ENCODE measurements at places on chromosomes 6 and 20.

DNA sequence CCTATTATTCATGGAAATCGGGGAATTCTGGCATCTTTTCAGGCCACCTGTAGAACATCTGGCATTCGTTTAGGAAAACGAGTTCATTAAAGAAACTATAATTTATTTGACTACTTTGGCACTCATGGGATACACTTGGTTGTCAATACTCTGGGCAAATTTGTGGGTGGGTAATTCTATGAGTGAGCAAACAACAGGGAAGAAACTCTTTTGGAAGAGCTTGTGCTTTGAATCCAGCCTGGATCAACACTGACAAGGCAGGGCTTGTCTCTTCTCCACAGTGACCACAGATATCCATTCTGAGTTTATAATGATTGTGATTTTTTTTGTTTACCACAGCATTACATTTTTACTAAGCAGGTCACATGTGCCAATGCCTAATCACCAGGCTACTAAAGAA is 394.7 kb downstream of the THBS2 start:
- no peak for DNase-seq

DNA sequence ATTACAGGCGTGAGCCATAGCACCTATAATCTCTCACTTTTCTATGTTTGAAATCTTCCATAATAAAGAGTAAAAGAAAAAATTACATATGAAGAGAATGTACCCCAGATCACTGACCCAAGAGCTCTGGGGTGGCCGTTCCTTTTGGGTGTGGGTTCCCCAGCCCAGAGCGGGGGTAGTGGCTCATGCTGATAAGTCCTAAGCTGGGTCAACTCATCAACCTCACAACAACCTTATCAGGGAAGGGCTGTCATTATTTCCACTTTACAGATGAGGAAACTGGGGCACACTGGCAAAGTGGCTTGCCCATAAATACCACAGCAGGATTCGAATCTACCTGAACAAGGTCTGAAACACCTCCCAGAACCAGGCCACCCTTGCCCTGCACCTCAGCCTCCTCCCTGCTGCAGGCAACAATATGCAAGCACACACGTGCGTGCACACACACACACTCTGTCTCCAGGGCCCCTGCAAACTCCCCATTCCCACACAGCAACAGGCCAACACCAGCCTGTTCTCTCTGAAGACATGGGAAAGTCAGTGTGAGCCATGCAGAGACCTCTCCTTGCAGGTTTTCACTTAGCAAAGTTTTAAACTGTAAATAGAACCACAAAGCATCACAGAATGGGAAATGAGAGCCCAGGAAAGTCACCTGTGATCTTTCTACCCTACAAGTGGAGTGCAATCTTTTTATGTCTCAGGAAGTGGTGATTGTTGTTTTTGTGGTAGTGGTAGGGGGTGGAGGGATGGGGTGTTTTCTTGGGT is 27.7 kb downstream of the BFSP1 start:
- no peak for DNase-seq

DNA sequence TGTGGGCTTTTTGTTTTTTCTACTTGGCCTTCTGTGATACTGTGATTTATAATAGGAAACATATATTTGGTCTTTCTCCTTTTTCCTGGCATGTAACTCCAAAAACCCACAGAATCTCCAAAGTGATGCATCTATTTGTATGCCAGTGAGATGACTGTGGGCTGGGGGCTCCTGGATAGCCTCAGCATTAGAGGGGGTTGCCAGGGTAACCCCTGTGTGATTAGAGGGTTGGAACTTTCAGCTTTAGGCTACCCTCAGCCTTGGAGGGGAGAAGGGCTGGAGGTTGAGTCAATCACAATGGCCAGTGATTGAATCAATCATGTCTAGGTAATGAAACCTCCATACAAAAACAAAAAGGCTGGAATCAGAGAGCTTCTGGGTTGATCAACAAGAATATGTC is 10.6 kb upstream of the SFT2D1 start:
- no peak for DNase-seq

GRCh38 chr20:57753332-57754164 is 43.7 kb upstream of the PMEPA1 start:
- no peak for DNase-seq

DNA sequence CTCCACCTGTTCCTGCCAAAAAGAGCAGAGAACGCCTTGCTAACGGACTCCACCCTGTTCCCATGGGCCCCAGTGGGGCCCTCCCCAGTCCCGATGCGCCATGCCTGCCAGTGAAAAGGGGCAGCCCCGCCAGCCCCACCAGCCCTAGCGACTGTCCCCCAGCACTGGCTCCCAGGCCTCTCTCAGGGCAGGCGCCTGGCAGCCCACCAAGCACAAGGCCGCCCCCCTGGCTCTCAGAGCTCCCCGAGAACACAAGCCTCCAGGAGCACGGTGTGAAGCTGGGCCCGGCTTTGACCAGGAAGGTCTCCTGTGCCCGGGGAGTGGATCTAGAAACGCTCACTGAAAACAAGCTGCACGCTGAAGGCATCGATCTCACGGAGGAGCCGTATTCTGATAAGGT is 201.8 kb downstream of the SASH1 start:
- DNase-seq: no peak

- no peak for DNase-seq
These were observed 6.0 kb upstream of the NPBWR2 start for GRCh38 chr20:64113444-64113775.

DNA sequence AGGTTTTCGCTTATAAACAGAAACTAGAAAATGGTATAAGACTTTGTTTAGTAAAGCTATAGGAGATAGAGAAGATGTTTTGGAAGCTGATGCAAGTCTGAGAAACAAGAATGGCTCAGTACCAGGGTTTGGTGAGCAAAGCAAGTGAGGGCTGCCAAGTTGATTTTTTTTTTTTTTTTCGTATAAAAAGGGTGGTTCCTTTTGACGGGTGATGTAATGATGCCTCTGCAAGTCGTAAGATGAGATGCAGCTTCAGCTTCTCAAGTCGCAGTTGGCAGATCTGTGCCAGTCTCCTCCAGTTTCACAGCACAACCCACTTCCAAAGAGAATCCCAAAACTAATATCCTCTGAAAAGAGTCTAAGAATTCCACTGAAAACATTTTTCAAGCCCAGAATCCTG is 252.8 kb upstream of the CDH4 start:
- DNase-seq: no peak

DNA sequence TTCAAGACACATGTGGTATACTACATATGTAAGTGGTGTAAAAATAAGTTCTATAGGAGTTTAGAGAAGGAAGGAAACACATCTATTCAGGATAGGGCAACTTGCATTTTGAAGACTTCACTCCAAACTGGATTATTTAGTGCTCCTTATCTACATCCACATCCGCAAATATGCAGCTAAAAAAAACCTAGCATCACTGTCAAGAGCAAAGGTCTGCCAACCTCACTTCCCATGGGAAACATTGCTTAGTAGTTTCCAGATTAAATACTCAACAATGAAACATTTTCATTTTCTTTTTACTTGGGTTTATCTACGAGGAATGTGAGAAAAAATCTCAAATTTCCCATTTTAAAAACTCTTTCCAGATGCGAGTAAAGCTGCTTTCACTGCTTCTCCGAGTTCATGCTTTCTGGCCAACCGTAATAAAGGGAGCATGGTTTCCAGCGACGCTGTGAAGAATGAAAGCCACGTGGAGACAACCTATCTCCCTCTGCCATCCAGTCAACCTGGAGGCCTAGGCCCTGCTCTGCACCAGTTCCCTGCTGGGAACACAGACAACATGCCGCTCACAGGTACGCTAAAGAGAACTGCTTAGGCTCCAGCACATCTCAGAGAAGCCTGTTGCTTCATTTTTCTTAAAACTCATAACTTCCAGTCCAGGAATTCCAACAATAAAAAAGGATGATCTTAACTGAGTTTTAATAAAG is 48.2 kb downstream of the RFX6 start:
- DNase-seq: peak; percentile 15

GRCh38 chr6:49557177-49557576 is 6.7 kb downstream of the C6orf141 start:
- no peak for DNase-seq

GRCh38 chr6:117829594-117830319 is 77.3 kb upstream of the SLC35F1 start:
- peak; percentile 84 for DNase-seq

DNA sequence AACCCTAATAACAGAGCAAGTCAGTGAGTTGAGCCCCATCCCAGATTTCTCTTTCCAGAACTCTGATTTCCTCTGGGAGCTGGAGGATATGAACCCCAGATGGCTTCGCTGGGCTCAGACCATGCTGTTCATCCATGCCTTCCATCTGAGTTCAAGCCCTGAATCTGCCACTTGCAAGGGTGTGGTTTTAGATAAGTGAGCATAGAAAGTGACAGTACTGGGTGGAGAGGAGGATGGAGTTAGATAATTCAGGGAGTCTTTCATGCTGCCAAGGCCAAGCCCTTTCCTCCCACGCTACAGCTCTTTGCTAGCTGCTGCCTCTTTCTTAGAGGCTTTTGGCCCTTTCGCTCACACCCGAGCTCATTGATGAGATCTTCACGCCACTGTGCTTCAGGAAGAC is 57.2 kb upstream of the MAFB start:
- no peak for DNase-seq

DNA sequence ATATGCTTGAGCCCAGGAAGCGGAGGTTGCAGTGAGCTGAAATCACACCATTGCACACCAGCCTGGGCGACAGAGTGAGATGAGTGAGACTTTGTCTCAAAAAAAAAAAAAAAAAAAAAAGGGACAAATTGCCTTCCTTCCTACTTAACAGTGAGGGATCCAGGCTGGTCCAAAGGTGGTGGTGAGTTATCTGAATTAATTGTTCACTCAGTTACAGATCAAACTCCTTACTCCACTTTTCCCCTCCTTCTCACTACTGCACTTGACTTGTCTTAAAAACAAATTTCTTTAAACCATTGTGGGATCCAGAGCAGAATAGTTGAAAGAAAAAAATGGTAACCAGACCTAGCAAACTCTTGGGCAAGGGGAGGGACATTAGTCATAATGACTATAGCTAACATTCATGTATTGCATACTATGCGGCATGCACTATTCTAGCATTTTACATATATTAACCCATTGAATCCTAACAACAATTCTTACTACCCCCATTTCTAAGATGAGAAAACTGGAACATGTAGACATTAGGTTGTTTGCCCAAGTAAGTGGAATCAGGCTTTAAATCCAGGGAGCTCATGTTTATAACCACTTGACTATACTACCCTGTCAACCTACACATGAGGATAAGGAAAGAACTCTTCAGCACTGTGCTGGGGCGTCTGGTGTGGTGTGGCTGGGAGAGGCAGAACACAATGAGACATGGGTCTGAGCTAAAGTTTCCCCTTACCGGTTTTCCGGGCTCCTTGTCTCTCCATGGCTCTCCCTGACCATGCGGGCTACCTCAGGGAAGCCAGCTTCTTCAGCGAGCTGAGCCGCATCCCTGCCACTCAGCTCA is 1.5 kb downstream of the GPANK1 start:
- DNase-seq: no peak

- no peak for DNase-seq
These were observed 130.2 kb upstream of the SSTR4 start for GRCh38 chr20:22904905-22905304.

- no peak for DNase-seq
These were observed 168.2 kb upstream of the SSTR4 start for GRCh38 chr20:22866812-22867341.

- no peak for DNase-seq
These were observed 16.9 kb downstream of the RAB44 start for GRCh38 chr6:36714511-36714910.

GRCh38 chr6:35139924-35140638 is 1.1 kb downstream of the TCP11 start:
- DNase-seq: peak; percentile 74

- no peak for DNase-seq
These were observed 1278.4 kb upstream of the GJE1 start for GRCh38 chr6:140854318-140854717.

- DNase-seq: no peak
These were observed 216.3 kb upstream of the ECI2 start for GRCh38 chr6:4351520-4352321.

DNA sequence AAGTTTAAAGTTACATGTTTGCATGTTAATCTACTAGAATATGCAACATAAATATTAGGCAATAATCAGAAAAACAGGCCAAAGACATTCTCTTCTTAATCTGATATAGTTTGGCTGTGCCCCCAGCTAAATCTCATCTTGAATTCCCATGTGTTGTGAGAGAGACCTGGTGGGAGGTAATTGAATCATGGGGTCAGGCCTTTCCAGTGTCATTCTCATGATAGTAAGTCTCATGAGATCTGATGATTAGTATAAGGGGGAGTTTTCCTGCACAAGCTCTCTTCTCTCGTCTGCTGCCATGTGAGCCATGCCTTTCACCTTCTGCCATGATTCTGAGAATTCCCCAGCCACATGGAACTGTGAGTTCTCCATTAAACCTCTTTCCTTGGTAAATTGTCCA is 1241.7 kb upstream of the ADGRB3 start:
- no peak for DNase-seq

- peak; percentile 39 for DNase-seq
These were observed 7.5 kb downstream of the SMPD2 start for GRCh38 chr6:109447878-109448555.

DNA sequence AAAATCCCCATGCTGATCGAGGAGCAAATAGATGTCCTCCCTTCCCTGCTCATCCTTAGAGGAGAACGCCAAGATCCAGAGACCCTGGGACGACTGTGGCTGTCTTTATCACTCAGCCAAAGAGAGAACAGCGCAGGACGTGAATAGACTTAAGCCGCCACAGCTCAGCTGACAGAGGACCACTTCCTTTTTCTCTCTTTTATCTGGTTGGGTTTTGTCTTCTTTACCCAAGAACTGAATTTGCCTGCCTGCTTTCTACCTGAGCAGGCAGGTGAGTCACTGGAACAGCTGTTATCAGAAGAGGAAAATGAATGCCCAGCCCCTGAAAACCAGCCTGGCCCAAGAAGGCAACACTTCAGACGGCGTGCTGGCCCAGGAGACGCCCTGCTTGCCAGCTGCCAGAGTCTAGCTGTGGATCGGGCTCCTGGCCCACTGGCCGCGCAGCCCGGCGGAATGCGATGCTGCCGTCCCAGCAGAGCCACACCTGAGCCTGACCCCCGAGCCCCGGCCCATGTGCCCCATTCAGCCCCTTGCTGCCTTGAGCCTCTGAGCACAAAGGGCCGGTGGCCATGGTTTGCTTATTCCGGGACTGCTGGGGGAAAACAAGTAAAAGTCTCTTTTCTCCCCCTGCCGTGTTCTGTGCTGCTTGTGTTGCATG is 82.1 kb downstream of the TCP11 start:
- DNase-seq: no peak

DNA sequence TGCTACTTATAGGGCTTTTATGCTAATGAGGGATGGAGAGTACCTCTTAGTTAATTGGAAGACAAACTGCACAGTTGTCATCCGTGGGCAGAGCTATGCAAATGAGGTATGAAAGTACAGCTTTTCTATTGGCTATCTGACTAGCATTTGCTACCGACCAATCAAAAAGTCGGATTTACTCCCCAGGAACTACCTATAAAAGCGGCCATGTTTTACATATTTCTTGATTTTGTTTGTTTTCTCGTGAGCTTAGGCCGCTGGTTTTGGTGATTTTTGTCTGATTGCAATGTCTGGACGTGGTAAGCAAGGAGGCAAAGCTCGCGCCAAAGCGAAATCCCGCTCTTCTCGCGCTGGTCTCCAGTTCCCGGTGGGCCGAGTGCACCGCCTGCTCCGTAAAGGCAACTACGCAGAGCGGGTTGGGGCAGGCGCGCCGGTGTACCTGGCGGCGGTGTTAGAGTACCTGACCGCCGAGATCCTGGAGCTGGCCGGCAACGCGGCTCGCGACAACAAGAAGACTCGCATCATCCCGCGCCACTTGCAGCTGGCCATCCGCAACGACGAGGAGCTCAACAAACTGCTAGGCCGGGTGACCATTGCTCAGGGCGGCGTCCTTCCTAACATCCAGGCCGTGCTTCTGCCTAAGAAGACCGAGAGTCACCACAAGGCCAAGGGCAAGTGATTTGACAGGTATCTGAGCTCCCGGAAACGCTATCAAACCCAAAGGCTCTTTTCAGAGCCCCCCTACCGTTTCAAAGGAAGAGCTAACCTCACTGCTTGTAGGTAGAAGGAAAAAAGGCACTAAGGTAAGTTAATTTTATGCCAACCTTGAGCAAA is 36.9 kb downstream of the HFE start:
- peak; percentile 97 for DNase-seq
